Amniotic stem cell (primary cell): ENCODE measurements at places on chromosomes 6 and 20.
A peak's percentile ranks its signal among the peaks of the same experiment; 100 is the strongest.

- DNase-seq = no peak
Observed at GRCh38 chr6:168563656-168564055, 122.7 kb downstream of the SMOC2 start.

DNA sequence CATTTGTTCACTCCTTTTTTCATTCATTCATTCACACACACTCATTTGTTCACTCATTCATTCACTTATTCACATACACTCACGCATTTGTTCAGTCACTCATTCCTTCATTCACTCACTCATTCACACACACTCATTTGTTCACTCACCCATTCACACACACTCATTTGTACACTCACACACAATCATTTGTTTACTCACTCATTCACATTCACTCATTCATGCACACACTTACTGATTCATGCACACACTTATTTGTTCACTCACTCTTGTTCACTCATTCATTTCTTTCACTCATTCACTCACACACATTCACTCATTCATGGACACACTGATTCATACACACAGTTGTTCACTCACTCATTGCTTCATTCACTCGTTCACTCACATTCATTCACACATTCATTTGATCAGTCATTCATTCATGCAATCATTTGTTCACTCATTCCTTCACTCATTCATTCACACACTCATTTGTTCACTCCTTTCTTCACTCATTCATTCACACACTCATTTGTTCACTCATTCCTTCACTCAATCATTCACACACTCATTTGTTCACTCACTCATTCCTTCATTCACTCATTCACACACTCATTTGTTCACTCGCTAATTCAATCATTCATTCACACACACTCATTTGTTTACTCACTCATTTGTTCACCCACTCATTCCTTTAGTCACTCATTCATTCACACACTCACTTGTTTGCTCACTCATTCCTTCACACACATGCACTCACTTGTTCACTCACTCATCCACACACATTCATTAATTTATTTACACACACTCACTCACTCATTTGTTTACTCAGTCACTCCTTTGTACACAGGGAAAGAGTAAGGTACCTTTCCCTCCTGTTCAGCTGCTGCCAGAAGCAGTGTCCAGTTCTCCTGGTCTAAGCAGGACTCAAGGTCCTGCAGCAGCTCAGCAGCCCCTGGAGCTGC is 50.7 kb upstream of the BHLHE23 start:
- DNase-seq = no peak

DNA sequence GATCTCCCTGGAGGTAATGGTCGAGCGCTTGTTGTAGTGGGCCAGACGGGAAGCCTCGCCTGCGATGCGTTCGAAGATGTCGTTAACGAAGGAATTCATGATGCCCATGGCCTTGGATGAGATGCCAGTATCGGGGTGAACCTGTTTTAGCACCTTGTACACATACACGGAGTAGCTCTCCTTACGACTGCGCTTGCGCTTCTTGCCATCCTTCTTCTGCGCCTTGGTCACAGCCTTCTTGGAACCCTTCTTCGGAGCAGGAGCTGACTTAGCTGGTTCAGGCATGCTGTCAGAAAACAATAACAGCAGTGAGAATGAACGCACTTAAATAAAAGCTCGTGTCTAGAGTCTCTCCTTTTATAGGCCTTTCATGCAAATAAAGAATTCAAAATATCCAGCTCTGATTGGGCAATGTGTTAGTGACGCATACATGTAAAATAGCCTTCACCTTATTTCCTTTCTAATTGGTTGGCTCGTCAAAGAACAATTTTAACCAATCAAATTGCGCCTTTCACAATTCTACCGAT is 129.2 kb downstream of the HFE start:
- peak; percentile 95 for DNase-seq

- peak; percentile 5 for DNase-seq
Observed at GRCh38 chr6:5422321-5422915, 161.1 kb downstream of the FARS2 start.

DNA sequence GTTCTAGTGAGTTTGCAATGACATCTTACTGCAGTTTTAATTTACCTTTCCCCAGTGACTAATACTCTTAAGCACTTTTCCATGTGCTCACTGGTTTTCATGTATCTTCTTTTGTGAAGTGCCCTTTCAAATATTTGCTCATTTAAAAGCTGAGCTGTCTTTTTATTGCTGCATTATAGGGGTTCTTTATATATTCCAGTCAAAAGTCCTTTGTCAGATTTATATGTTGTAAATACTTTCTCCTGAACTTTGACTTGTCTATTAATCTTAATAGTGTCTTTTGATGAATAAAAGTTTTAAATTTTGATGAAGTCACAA is 50.2 kb upstream of the ELOVL5 start:
- no peak for DNase-seq

GRCh38 chr6:145689529-145689928 is 45.8 kb downstream of the EPM2A start:
- no peak for DNase-seq

- peak; percentile 33 for DNase-seq
Observed at GRCh38 chr6:21587961-21588480, 5.5 kb upstream of the SOX4 start.

DNA sequence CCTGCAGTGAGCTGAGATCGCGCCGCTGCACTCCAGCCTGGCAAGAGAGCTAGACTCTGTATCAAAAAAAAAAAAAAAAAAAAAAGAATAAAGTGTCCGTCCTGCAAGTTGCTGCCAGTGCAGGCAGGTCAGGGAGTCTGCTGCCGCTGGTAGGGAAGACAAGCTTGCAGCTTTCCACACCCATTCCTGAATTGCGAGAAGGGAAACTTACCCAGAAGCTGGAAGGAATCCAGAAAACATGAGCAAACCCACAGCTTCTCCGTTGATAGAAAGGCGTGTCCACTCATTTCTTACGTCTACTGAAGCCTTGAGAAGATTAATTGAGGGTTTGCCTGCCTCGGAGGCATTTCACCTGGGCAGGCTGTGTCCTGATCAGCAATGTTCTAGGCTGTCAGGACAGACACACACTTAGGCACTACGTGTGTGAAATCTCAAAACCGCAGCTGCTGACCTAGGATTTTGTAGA is 61.6 kb upstream of the DSP start:
- DNase-seq = no peak

DNA sequence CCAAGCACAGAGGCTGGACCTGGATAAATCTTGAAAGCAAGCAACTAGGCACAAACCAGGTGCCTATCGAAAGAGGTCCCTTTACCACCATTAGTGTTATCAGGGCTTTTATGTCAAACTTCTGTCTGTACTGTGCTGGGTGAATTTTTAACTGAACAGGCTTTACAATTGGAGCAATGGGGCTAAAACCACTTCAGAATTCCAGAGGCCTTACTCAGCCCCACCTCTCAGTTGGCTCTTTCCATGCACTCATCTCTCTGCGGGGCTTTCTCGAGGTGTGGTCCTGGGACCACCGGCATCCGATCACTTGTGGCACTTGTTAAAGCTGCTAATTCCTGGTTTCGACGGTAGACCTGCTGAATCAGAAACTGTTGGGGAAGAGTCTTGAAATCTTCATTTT is 232.5 kb downstream of the SOX4 start:
- no peak for DNase-seq

GRCh38 chr6:160222491-160222890 is 36.1 kb downstream of the SLC22A2 start:
- DNase-seq = no peak

DNA sequence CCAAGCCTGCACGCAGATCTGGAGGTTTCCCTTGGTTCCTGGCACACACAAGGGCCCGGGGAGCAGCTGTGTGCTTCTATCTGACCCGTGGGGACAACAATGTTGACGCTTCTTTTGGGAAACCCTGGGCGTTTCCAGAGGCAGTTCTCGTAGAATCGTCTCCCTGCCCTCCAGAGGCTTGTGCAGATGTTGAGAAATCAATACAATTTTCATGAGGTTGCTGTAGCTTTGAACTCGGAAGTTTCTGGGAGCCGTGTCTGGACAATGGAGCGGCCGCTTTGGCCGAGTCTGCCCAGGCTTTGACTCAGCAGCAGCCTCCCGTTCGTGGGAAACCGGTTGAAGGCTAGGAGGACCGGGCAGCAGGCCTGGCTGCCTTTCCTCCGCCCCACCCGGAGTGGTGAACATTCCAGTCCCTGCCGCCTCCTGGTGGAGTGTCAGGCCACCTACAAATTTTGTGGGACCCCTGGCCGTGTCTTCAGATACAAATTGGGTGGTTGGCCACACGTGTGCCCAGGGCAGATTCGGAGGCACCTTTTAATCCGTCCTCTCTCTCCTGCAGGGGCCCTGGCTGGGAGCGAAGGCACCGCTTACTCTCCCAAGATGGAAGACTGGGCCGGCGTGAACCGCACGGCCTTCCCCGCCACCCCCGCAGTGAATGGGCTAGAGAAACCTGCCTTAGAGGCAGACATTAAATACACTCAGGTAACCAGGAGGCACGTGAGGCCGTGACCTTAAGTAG is 2.7 kb downstream of the PAX1 start:
- DNase-seq = no peak

- DNase-seq = no peak
Observed at GRCh38 chr6:91566467-91566866, 979.6 kb upstream of the MAP3K7 start.

GRCh38 chr6:40791004-40791403 is 203.8 kb upstream of the LRFN2 start:
- no peak for DNase-seq

DNA sequence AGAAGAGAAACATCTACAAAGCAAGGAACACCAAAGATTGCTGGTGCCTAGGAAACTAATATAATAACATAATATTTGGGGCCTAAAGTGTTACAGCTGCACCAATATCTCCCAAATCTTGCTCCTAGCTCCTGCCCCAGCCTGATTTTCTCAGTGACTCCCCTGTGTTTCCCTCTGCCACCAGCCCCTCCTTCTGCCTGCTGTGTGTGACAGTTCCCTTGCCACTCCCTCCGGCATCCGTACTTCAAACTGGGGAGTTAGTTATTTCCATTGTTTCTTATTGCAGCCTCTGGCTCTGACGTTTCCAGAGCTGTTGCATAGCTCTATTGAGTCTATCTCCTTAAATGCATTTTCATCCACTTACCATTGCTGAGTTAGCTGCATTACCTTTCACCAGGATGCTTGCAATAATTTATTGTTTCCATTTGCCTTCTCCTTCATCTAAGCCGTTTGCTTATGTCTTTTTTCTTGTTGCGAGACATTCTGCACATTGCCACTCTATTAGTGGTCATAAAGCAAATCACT is 43.1 kb downstream of the ESR1 start:
- DNase-seq = no peak

DNA sequence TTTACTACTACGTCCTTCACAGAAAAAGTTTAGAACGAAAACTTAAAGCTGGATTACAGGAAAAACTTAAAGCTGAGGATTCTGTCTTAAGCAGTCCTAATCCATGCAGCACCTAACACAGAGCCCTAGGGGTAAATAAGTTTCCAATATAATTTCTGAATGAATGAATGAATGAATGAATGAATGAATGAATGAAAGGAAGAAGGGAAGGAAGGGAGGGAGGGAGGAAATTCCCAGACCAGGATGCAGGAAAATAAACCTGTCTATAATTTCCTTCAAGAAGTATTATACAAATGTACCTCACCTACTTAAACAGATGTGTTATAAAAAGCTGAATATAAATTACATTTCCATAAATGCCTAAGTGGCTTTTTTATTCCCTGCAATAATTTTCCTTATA is 83.4 kb downstream of the RNGTT start:
- no peak for DNase-seq
